ENCODE measurements at places on chromosomes 16 and 17.

GRCh38 chr16:25553711-25554436 lies 137.9 kb upstream of the HS3ST4 start:
- DNase-seq, result no peak

DNA sequence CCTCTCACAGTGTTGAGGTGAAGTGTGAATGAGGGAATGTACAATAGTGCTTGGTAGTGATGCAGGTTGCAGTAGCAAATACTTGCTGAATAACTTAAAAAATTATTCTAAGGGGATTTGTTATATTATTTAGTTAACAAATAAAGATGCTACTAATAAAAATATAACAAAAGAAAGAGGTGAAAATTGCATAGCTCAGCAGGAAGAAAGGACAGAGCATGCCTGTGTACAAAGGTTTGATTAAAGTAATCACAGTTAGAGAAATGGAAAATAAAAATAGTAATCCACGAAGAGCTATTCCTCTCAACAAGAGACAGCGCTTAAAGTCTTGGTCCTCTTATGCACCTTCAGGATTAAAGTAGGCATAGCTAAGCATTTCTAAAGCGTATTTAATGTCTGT lies 11.0 kb downstream of the GOT2 start:
- no peak for DNase-seq

DNA sequence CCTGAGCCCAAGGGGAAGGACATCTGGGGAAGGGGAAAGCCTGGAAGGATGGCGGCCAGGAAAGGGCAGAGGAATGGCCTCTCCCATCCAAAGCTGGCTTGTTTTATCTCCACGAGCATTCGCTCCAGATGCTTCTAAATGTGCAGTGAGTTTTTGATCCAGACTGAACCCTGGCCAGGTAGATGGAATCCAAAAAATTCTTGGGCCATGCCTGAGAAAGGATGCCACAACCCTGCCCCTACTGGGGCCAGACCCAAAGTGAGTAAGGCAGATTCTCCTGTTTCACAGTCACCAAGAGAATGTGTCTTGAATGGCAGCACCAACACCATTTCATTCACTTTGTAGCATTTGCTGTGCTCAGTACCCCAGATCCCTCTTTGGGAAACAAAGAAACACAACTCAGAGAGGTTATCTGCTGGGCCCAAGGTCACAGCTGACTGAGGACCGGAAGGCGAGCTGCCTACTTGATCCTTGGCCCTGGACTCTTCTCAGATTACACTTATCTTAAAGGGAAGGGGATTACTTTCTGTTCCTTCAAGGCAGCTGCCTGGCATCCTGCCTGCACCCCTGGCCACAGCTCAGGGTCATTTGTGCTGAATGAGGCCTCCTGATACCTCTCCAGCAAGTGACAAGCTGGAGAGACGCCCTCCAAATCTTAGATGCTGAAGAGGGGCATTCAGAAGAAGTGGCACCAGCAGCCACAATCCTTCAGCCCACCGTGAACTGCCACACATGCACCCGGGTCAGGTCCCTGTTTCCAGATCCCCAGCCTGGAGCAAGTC lies 3.6 kb downstream of the LRRC75A start:
- DNase-seq, result no peak

DNA sequence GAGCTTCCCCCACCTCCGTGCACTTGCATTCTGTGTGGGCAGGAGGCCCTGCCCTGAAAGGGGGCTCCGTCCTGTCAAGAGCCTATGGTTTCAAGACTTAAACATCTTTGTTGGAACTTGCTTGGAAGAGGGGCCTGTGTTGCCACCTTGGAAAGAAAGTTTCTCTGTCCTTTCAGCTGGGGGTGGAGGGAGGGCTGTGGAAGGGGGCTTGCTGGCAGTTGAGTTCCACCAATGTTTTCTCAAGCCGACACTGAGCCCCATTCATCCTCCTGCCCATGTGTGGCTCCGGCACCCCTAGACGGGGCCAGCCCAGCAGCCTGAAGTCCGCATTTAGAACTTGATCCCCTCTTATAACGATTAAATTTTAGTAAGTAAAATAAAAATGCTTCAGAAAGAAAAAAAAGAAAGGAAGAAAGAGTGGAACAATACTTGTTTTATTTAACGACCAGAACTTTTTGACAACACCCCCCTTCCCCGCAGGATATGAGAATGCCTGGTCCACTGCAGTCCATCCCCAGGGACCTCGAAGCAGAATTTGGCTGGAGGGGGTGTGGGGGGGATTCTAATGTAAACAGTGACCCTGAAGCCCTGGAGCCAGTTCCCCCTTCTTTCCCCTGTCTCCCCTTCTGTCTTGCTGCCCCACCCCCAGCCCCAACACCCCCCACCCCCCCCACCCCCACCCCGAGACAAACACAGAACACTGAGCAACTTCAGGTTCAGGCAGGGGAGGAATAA lies 26.9 kb upstream of the CLEC18A start:
- no peak for DNase-seq

GRCh38 chr17:43669971-43670644 lies 8.4 kb upstream of the MEOX1 start:
- peak; percentile 30 for DNase-seq

- peak; percentile 8 for DNase-seq
Observed at GRCh38 chr17:32483451-32484019, 3.3 kb upstream of the CDK5R1 start.

- no peak for DNase-seq
Observed at GRCh38 chr17:39261286-39261685, 35.5 kb upstream of the STAC2 start.

GRCh38 chr17:72255481-72255880 lies 134.7 kb downstream of the SOX9 start:
- DNase-seq, result peak; percentile 65

DNA sequence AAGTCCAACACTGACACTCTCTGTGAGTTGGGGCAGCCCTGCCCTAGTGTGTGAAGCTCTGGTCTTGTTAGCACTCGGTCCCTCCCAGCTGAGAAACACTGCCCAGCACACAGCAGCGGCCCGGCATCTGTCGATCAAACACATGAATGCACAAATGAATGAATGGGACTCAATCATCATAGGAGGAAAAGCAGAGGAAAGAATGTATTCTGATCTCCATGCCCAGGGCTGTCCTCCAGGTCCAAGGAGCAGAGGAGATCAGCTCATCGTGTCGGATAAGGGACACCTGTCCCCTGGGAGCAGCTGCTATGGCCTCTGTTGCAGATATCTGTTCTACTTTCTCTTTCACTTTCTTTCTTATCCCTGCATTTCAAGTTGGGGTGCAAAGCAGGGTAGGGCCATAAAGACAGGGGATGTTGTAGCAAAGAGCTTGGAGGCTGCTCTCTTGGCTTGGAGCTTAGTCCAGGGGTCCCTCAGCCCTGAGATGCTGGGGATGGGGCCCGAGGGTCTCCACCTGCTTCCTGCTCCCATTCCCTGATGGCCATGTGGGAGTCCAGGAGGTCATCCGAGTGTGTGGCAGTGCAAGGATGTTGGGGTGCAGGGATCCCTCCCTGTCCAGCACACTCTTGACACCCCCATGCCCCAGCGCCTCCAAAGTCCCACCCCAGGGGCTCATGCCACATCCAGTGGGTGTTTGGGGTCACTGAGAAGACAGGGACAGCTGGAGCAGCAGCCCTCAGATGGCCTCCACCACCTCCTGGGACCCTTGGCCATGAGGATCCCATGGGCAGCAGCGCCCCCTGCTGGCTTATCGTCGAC lies 88.2 kb downstream of the IRF8 start:
- DNase-seq, result peak; percentile 10

DNA sequence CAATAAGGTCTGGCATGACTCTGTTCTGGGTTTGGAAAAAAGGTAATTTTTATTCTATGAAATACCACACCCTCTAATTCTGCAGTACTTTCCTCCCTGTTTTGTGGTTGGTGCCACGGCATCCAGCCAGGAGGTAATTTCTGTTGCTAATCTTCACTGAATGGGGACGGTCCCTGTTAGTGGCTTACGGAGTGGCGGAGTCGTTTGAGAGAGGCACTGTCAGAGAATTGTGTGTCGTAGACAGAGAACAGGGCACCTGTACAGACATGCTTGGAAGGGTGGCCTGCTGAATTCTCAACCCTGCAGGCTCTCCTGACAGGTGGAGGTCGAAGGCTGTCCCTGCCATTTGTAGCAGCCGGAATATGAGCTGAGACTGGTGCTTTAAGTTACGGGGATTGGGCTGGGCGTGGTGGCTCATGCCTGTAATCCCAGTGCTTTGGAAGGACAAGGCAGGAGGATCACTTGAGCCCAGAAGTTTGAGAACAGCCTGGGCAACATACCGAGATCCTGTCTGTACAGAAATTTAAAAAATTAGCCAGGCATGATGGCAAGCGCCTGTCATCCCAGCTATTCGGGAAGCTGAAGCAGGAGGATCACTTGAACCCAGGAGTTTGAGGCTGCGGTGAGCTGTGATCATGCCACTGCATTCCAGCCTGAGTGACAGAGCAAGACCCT lies 33.2 kb downstream of the EEF2K start:
- DNase-seq, result peak; percentile 17

DNA sequence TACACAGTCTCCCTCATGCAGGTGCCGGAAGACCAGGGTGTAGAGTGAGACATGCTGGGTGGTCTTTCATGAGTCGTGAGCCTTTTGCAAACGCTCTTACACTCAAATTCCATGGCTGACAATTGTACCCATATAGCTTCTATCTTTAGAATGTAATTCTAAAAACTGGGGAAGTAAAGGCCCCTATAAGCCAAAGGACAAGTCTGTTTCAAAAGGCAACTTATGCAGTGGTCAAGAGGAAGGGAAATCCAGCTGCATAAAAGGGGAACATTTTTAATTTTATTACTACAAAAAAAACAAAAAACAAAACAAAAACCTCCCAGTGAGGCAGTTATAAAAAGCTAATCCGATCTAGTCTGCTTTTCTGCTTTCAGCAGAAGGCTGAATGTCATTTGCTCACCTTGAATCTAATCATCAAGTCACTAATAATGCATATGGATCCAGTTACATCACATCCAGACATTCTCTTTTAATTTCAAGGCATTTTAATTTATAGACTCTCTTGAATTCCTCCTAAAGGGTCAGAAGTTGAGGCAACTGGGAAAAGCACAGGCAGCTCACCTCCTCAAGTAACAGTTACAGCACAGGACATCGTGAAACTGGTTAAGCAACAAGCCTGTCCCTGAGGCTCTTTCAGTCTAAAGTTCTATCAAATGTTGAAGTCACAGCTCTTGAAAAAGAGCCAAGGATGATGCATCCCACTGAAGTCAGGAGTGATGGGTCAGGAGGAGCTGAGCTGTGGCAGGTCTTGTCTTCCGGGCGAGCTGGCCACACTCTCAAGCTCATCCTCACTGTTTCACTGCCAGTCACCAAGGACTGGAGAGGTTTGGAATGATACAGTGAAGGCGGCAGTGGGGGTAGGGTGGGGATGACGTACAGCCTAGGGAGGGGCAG lies 99.7 kb downstream of the VPS53 start:
- DNase-seq, result no peak

DNA sequence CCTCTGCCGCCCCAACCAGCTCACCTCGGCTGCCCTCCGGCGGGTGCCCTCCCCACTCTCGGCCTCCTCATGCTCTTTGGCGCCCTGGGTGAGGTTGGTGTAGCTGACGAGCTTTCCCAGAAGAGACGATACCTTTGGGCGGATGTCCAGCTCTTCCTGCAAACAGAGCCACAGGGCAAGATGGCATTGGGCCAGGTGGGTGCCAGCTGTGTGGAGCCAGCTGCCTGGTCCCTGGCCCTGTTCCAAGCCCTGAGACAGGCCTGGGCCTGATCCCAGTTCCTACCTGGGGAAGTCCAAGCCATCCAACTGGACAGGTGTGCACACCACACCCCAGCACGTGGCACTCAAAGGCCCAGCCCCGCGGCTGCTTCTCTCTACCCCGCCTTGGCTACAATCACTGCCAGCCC lies 6.9 kb downstream of the SLC12A4 start:
- DNase-seq, result peak; percentile 98

GRCh38 chr17:83170571-83171260 lies 91.3 kb downstream of the METRNL start:
- DNase-seq, result no peak

GRCh38 chr16:15907863-15908478 lies 19.6 kb upstream of the CEP20 start:
- DNase-seq, result peak; percentile 82

- DNase-seq, result no peak
Observed at GRCh38 chr17:31266042-31266441, 31.0 kb downstream of the OMG start.

GRCh38 chr17:81068411-81069134 lies 33.6 kb downstream of the BAIAP2 start:
- no peak for DNase-seq

GRCh38 chr16:83588070-83588469 lies 219.7 kb upstream of the HSBP1 start:
- DNase-seq, result no peak

GRCh38 chr16:66605979-66606751 lies 1.7 kb downstream of the CMTM3 start:
- no peak for DNase-seq

- DNase-seq, result no peak
Observed at GRCh38 chr17:41352597-41353366, 2.2 kb upstream of the KRT33A start.

DNA sequence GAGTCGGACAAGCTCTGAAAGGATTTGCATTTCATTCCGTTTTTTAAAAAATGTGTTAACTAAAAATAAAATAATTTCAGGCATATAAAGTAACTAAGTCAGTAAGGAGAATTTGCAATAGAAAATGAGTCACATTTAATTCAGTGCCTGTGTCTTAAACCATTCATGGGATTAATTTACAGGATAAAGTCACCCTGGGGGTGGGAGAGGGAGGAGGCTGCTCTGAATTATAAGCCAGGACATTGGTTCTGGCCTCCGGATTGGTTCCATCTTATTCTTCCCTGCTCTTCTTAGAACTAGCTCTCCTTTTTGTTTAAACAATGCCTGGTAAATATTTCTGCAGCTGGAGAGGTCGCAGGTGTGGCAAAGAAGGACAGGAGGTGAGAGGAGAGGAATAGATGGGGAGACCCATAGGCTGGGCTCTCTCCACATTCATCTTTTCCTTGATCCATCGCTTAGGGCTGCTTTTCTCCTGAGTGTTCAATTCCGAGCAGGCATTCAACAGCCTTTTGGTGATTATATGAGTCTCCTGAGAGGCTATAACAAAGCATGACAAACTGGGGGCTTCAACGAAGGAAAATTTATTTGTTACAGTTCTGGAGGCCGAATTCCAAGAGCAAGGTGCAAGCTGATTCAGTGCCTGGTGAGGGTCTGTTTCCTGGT lies 319.2 kb downstream of the PHKB start:
- no peak for DNase-seq

- no peak for DNase-seq
Observed at GRCh38 chr17:73553311-73553710, 90.9 kb downstream of the SDK2 start.

GRCh38 chr17:44829523-44830358 lies at the start of gene GJC1:
TSS of gene GJC1 (minus strand) at chr17:44830287. CDS start at chr17:44805817, 24,470 bp downstream.
- DNase-seq, result no peak

- DNase-seq, result no peak
Observed at GRCh38 chr17:56978441-56979090, 635 bp downstream of the SCPEP1 start.

- DNase-seq, result no peak
Observed at GRCh38 chr16:75402821-75403475, 30.4 kb downstream of the CFDP1 start.

- no peak for DNase-seq
Observed at GRCh38 chr17:77843896-77844295, 114.6 kb upstream of the TNRC6C start.

- no peak for DNase-seq
Observed at GRCh38 chr17:76075364-76076145, 974 bp downstream of the GALR2 start.

All from DMS153 (cell line).